GM23338 (cell line): ENCODE measurements at places on chromosomes 2 and 18. TPM values are rescaled to one million over a fixed set of nuclear protein-coding genes. Genes with fewer than 3 reads are reported as not detected.

Gene ICOS
- not detected in 2 replicates for total RNA-seq

Gene RPRD1A
- total RNA-seq, result 155 and 157 TPM in 2 replicates

Gene VSNL1
- 95.6 and 102 TPM in 2 replicates for total RNA-seq

DNA sequence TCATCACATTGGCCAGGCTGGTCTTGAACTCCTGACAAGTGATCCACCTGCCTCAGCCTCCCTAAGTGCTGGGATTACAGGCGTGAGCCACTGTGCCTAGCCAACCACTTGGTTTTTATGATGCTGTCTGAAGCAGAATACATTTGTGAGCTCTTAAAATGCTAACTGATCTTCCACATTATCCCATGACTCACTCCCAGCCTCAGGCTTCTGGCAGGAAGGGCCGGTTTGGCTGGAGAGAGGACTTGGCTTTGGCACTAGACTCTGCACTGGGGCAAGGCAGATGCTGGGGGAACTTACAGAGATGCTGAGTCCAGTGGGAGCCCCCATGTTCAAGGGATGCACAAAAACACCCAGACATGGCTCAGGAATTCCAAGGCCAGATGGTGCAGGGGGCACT is 40.5 kb upstream of the SH3BP4 start:
- H3K27me3 ChIP-seq, result no peaks in the 10 kb centered on the region
- H3K27ac ChIP-seq, result no peak overlapping the region
- H3K4me3 ChIP-seq, result no peak overlapping the region
- no peaks in the 10 kb centered on the region for H3K4me1 ChIP-seq
- no peaks in the 10 kb centered on the region for H3K36me3 ChIP-seq

GRCh38 chr2:138421971-138422335 is 79.6 kb upstream of the SPOPL start:
- peaks cover 11% of the 10 kb centered on the region; the same call in 1 of the 2 replicates for H3K36me3 ChIP-seq
- no peaks in the 10 kb centered on the region for H3K4me1 ChIP-seq

- no peak overlapping the region for H3K4me3 ChIP-seq
- H3K36me3 ChIP-seq, result no peaks in the 10 kb centered on the region
- H3K4me1 ChIP-seq, result peaks cover 12% of the 10 kb centered on the region; the same call in 1 of the 2 replicates
Measured at GRCh38 chr2:20141056-20141762, 83.7 kb downstream of the SDC1 start.

Gene LYG1
- total RNA-seq, result 0.35 TPM in 1 of 2 replicates, not detected in the other

DNA sequence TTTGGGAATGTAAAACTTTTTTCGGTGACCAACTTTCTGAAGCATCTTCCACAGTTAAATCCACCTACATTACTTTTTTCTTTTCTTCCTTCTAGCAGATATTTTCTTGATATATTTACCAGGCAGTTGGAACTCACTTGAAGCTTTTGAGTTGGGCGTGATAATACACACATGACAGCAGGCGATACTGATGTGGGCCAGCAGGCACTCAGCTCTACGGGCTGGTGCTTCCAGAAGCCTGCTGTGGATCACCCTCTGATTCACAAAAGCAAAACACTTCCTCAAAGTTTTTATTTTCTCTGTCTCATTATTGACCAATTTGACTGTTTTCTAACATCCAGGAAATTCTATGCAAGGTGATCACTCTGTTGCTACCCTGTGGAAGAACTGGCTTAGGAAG is 22.9 kb downstream of the GRHL1 start:
- H3K27ac ChIP-seq, result no peak overlapping the region
- H3K4me3 ChIP-seq, result no peak overlapping the region
- H3K4me1 ChIP-seq, result no peaks in the 10 kb centered on the region
- no peaks in the 10 kb centered on the region for H3K36me3 ChIP-seq
- H3K27me3 ChIP-seq, result no peaks in the 10 kb centered on the region

Gene SDC1
- total RNA-seq, result 40.6 and 43.0 TPM in 2 replicates

DNA sequence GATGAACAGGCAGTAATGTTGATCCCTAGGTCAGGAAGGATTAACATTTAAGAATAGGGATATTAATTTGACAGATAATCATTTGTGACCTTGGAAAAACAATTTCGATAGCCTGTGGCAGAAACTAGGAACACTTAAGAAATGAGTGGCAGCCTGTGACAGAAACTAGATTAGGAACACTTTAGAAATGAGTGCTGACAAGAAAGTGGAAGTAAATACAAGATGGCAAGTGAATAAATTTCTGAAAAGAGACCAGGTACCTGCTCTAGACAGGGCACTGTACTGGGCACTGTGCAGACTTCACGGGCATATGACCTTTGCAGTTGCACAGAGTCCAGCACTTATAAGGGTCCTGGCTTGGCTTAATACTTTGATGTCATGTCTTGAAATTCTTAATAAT is 5.5 kb upstream of the HNRNPA3 start:
- H3K36me3 ChIP-seq, result no peaks in the 10 kb centered on the region
- peaks cover 21% of the 10 kb centered on the region for H3K4me1 ChIP-seq
- H3K4me3 ChIP-seq, result no peak overlapping the region

Gene UGT1A5
- not detected in 2 replicates for total RNA-seq

GRCh38 chr2:40097691-40098385 is 318.8 kb upstream of the THUMPD2 start:
- no peaks in the 10 kb centered on the region for H3K27me3 ChIP-seq
- H3K27ac ChIP-seq, result no peak overlapping the region
- no peak for DNase-seq
- H3K36me3 ChIP-seq, result no peaks in the 10 kb centered on the region
- H3K4me3 ChIP-seq, result no peak overlapping the region

- no peak for DNase-seq
- no peaks in the 10 kb centered on the region for H3K27me3 ChIP-seq
- no peaks in the 10 kb centered on the region; the same call in 1 of the 2 replicates for H3K4me1 ChIP-seq
- H3K36me3 ChIP-seq, result no peaks in the 10 kb centered on the region
- no peak overlapping the region for H3K27ac ChIP-seq
- no peak overlapping the region for H3K4me3 ChIP-seq
Measured at GRCh38 chr2:134780972-134781371, 57.4 kb upstream of the ACMSD start.

DNA sequence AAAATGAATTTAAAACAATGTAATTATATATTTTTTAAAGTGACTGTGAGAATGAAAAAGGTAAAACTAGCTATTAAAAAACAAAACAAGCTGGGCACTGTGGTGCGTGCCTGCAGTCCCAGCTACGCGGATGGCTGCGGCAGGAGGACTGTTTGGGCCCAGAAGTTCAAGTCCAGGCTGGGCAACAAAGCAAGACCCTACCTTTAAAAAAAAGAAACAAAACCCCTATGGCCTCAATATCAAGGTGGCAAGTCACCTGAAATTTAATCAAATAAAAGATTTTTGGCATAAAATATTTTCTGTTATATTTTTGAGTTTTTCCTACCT is 46.9 kb upstream of the STRN start:
- H3K36me3 ChIP-seq, result 0 out of 2 replicates have a peak, but pooled peaks cover 3% of the 10 kb centered on the region
- H3K4me3 ChIP-seq, result no peak overlapping the region
- H3K27me3 ChIP-seq, result no peaks in the 10 kb centered on the region
- no peaks in the 10 kb centered on the region for H3K4me1 ChIP-seq
- no peak overlapping the region for H3K27ac ChIP-seq
- no peak for DNase-seq

GRCh38 chr18:49728542-49728941 is 84.8 kb downstream of the ACAA2 start:
- H3K27ac ChIP-seq, result no peak overlapping the region
- H3K27me3 ChIP-seq, result no peaks in the 10 kb centered on the region
- no peak overlapping the region for H3K4me3 ChIP-seq
- DNase-seq, result peak; percentile 82
- no peaks in the 10 kb centered on the region for H3K36me3 ChIP-seq

DNA sequence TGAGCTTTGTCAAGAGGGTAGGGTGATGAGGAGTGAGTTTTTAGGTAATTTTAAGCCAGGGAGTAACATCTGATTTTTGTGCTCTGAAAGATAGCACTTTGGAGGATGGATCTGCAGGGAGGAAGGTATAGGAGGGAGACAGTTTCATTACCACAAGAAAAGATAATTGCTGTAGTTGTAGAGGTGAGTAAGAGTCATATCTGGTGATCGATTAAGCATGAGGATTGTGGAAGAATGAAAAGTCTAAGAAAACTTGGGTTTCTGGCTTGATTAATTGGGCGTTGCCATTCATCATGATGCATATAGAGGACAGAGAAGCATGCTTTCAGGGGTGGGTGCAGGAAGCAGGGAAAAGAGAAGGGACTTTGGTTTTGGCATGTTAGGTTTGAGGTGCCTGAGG is 18.5 kb downstream of the KCMF1 start:
- no peak overlapping the region for H3K4me3 ChIP-seq
- peaks cover 39% of the 10 kb centered on the region for H3K4me1 ChIP-seq
- H3K36me3 ChIP-seq, result no peaks in the 10 kb centered on the region

- H3K4me1 ChIP-seq, result peaks cover 13% of the 10 kb centered on the region; the same call in 1 of the 2 replicates
- H3K27me3 ChIP-seq, result no peaks in the 10 kb centered on the region
- H3K27ac ChIP-seq, result no peak overlapping the region
- no peaks in the 10 kb centered on the region for H3K36me3 ChIP-seq
Measured at GRCh38 chr2:119691189-119691588, 12.2 kb downstream of the TMEM177 start.

- no peaks in the 10 kb centered on the region for H3K36me3 ChIP-seq
- no peak overlapping the region for H3K4me3 ChIP-seq
- DNase-seq, result no peak
- no peak overlapping the region for H3K27ac ChIP-seq
Measured at GRCh38 chr2:124693156-124693555, 668.1 kb downstream of the CNTNAP5 start.

DNA sequence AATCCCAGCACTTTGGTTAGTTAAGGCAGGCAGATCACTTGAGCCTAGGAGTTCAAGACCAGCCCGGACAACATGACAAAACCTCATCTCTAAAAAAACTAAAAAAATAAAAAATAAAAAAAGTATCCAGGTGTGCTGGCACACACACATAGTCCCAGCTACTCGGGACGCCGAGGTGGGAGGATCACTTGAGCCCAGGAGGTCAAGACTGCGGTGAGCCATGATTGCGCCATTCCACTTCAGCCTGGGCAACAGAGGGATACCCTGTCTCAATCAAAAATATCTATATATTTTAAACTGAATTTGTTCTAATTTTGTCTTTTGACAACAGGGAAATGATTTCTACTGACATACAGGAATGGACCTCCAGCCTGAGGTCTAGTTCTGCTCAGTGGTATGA is 73.3 kb upstream of the MBOAT2 start:
- H3K27ac ChIP-seq, result 0 out of 2 replicates have a peak overlapping the region, but pooled peaks have one; percentile 2
- peaks cover 19% of the 10 kb centered on the region for H3K4me1 ChIP-seq
- H3K27me3 ChIP-seq, result no peaks in the 10 kb centered on the region; the same call in 1 of the 2 replicates
- DNase-seq, result no peak
- no peaks in the 10 kb centered on the region; the same call in 1 of the 2 replicates for H3K36me3 ChIP-seq

Gene CXCR1
- total RNA-seq, result not detected in 2 replicates

GRCh38 chr18:78625847-78626246 is 353.8 kb upstream of the SALL3 start:
- DNase-seq, result no peak
- no peaks in the 10 kb centered on the region for H3K36me3 ChIP-seq
- H3K27me3 ChIP-seq, result no peaks in the 10 kb centered on the region
- no peak overlapping the region for H3K4me3 ChIP-seq
- no peaks in the 10 kb centered on the region for H3K4me1 ChIP-seq

Gene PDE11A
- 0.73 and 1.7 TPM in 2 replicates for total RNA-seq

- no peaks in the 10 kb centered on the region for H3K4me1 ChIP-seq
- no peaks in the 10 kb centered on the region for H3K27me3 ChIP-seq
- no peak overlapping the region for H3K4me3 ChIP-seq
- H3K36me3 ChIP-seq, result no peaks in the 10 kb centered on the region
- H3K27ac ChIP-seq, result no peak overlapping the region
- DNase-seq, result no peak
Measured at GRCh38 chr2:6312367-6312766, 553.3 kb downstream of the CMPK2 start.

DNA sequence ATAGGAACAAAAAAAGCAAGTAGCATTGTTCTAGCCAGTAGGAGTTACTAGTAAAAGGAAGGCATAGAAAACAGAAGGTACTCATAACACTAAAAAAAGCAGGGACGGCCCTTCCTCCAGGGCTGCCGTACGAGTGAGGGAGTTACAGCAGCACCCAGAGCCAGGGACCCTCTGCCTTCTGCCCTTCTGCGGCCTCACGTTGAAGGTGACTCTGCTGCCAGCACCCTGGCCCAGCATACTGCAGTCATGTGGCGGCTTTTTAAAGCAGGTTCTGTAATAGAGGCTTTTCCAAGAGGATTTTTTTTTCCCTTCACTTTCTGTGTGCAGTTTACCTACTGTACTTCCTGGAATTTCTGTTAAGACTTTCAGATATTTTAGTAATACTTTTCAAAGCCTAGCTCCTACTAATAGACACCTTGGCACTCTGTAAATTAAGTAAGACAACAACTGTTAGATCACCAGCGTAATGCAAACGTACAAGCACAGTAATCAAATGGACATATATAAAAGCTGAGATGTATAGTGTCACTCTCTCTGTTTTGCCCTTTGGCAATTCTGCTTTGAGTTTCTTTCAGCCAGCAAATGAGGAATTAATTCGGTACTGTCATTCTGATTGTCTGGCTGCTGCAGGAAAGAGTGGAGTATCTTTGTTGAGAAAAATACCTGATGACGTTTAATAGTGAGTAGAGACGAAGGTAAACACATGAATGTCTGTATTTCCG is 161.5 kb downstream of the PTGR3 start:
- H3K4me3 ChIP-seq, result no peak overlapping the region
- H3K27me3 ChIP-seq, result no peaks in the 10 kb centered on the region
- H3K4me1 ChIP-seq, result no peaks in the 10 kb centered on the region
- DNase-seq, result no peak
- no peak overlapping the region for H3K27ac ChIP-seq

DNA sequence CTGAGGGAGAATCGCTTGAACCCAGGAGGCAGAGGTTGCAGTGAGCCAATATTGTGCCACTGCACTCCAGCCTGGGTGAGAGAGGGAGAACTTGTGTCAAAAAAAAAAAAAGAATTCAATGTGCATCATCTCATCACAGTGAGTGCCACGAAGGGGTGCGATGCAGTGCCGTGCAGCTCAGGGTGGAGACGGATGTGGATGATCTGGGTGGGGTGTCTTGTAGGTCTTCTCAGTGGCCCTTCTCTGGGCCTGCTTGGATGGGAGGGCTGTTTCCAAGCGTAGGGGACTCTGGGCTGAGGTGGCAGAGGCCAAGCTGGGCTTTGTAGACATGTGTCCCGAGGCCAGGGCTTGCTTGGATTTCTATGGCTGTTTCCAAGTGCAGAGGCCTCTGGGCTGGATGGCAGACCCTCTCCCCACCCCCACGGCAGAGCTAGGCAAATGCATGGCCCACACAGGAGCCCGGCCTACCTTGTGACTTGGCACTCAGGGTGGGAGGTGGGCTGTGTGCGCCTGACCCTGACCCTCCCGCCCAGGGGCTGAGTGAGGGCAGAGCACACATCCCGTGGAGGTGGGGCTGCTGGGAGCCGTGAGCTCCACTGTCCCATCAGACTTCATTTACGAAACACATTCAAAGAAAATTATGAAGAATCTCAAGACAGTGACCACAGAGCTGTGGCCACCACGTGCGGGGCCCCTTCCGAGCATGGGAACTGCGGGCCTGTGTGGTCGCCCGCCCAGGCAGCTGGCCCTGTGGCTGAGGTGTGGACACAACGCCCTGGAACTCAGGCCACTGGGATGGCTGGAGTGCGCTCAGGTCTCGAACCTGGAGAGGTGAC is 76.4 kb downstream of the ASB1 start:
- no peaks in the 10 kb centered on the region for H3K27me3 ChIP-seq
- no peak overlapping the region for H3K27ac ChIP-seq
- no peak overlapping the region for H3K4me3 ChIP-seq
- no peak for DNase-seq

DNA sequence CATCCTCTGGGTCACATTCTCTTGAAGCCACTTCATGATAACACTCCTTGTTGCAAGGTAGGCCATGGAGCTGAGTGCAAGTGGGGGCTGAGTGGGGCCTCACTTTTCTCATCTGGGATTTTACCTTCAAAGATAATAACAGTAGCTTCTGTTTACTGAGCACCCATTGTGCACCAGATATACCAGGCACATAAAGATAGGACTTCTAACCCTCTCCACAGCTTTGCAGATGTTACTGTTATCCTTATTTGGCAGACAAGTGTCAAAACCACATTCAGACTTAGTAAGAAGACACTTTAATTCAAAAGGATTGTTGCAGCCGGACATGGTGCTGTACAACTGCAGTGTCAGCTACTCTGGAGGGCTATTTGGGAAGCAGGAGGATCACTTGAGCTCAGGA is 12.8 kb upstream of the FAM136A start:
- no peaks in the 10 kb centered on the region for H3K27me3 ChIP-seq
- no peak overlapping the region for H3K4me3 ChIP-seq
